Activated CD4-positive, alpha-beta T cell treated with anti-CD3 and anti-CD28 coated beads for 36 hours (primary cell): ENCODE measurements at places on chromosomes 4 and X. TPM values are rescaled to one million over a fixed set of nuclear protein-coding genes. Genes with fewer than 3 reads are reported as not detected.

Gene UCP1
- total RNA-seq: not detected

Gene PABPC5
- total RNA-seq: not detected

Gene IL21
- total RNA-seq: 65.1 TPM

Gene KIAA1210
- not detected for total RNA-seq

Gene BTK
- total RNA-seq: not detected

Gene VSIG4
- total RNA-seq: not detected

Gene NDP
- total RNA-seq: not detected

Gene SLC2A9
- total RNA-seq: 0.76 TPM

- H3K27me3 ChIP-seq: no peaks in the 10 kb centered on the region
- H3K36me3 ChIP-seq: peaks cover 83% of the 10 kb centered on the region
- H3K4me1 ChIP-seq: no peaks in the 10 kb centered on the region
- H3K27ac ChIP-seq: no peak overlapping the region
- DNase-seq: no peak
Measured at GRCh38 chr4:150280081-150280895, 202.0 kb downstream of the DCLK2 start.

GRCh38 chrX:133045986-133046385 lies 50.9 kb downstream of the USP26 start:
- no peak overlapping the region for H3K27ac ChIP-seq
- H3K4me3 ChIP-seq: no peak overlapping the region
- H3K36me3 ChIP-seq: no peaks in the 10 kb centered on the region
- H3K4me1 ChIP-seq: no peaks in the 10 kb centered on the region
- DNase-seq: no peak

DNA sequence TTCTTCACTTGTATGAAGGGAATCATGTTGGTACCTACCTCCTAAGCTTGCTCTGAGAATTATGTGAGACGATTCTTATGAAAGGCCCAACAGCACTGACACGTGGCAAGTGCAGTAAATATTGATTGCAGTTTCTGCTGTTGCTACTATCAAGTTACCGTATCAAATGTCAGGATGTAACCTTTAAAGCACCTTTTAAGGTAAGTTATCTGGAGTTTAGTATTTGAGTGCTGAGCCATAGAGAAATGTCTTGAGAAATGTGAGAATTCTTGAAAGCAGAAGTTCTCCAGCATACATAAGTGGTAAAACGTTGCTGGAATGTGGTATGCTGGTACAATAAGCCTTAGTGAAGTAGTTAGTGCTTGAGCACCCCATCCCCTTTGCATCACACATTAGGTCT lies 90.4 kb downstream of the PHOX2B start:
- DNase-seq: no peak
- no peak overlapping the region for H3K4me3 ChIP-seq
- peaks cover 12% of the 10 kb centered on the region for H3K27me3 ChIP-seq
- no peaks in the 10 kb centered on the region for H3K36me3 ChIP-seq
- no peak overlapping the region for H3K27ac ChIP-seq

DNA sequence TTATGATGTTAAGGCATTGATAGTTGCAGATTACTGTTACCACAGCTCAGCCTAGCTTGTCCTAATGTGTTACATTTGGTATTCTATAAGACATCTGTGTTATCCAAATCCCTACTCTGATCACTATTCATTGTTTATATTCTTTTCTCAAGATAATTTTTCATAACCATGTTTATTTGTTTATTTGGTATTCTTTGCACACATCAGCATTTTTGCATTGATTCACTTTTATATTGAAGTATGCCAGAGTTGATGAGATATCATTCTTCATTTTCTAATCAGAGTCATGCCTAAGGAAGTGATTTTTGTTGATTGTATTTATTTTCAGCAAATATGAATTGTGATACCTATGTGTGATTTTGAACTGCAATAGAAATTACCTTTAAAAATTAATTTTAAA lies 61.2 kb upstream of the PDHA2 start:
- no peaks in the 10 kb centered on the region for H3K27me3 ChIP-seq
- DNase-seq: no peak
- no peaks in the 10 kb centered on the region for H3K4me1 ChIP-seq
- no peak overlapping the region for H3K27ac ChIP-seq

DNA sequence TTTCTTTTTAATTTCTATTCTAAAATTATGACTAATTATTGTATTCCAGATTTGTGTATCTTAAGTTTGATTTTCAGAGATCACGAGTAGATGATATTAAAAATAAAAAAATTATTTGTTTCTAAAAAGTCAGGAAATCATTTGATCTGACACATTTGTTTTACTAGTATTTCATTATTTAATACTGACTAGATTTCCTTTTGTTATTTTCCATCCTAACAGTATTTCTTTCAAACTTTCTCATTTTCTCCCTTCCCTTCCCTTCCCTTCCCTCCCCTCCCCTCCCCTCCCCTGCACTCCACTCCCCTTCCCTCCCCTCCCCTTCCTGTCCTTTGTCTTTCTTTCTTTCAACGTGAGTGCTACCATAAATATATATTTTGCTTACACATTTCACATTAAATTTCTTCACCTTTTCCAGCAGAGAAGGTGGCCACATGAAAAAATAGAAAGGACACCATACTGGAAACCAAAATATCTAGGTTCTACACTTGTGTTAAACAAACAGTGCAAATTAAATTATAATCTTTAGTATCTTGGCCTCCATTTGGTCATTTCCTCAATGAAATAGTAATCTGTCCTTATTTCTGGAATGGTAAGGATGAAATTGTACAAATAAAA lies 1412.7 kb upstream of the IGFBP7 start:
- no peak for DNase-seq
- no peaks in the 10 kb centered on the region for H3K4me1 ChIP-seq
- no peaks in the 10 kb centered on the region for H3K27me3 ChIP-seq
- H3K36me3 ChIP-seq: no peaks in the 10 kb centered on the region

- no peaks in the 10 kb centered on the region for H3K27me3 ChIP-seq
- peaks cover 11% of the 10 kb centered on the region for H3K4me1 ChIP-seq
- peaks cover 9% of the 10 kb centered on the region for H3K36me3 ChIP-seq
- no peak overlapping the region for H3K27ac ChIP-seq
- DNase-seq: no peak
- no peak overlapping the region for H3K4me3 ChIP-seq
Measured at GRCh38 chrX:118493016-118493415, 2.6 kb upstream of the DOCK11 start.

- no peak overlapping the region for H3K27ac ChIP-seq
- DNase-seq: no peak
- no peak overlapping the region for H3K4me3 ChIP-seq
Measured at GRCh38 chrX:97070346-97070745, 186.6 kb downstream of the RPA4 start.

DNA sequence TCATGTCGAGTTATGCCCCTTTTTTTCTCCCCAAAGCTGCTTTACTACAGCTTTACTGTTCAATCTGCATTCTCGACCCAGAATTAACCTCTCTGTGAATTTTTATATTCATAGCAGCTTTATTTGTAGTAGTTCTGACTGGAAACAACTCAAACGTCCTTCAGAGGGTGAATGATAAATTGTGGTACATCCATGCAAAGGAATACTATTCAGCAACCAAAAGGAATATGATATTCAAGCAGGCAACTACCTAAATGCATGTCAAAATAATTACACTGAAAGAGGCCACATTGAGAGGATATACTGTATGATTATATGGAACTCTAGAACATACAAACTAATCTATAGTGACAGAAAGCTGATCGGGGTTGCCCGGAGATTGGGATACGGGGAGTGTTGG lies 20.0 kb upstream of the MECP2 start:
- H3K36me3 ChIP-seq: no peaks in the 10 kb centered on the region
- no peaks in the 10 kb centered on the region for H3K27me3 ChIP-seq
- no peak overlapping the region for H3K4me3 ChIP-seq
- no peak for DNase-seq

DNA sequence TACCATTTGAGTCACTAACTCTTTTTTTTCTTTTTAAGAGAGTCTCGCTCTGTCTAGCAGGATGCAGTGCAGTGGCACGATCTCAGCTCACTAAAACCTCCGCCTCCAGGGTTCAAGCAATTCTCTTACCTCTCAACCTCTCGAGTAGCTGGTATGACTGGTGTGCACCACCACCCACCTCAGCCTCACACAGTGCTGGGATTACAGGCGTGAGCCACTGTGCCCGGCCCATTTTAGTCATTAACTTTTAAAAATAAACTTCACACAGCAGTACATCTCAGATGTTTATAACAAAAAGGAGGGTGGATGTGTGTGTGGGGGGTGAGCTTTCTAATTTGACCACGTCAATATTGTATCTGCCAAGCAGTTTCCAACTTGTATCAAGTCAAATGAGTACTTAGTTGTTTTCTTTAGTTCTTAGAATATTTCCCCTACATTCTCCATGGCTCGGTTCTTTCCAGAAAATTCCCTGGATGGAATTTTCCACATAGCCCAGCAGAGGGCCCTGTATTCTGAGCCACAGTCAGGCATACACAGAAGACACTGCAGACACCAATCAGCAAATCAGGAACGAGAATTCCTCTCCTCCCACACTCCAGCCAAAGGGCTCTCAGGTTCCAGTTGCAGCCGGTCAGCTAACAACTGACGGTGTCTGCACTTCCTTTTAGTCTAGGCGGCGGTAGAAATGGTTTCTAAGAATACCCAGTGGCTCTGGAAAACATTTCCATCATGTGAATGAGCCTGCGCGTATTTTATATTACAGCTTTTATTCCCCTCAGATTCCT lies 20.1 kb upstream of the ARAF start:
- H3K27me3 ChIP-seq: no peaks in the 10 kb centered on the region
- H3K4me3 ChIP-seq: no peak overlapping the region
- no peaks in the 10 kb centered on the region for H3K36me3 ChIP-seq
- no peak overlapping the region for H3K27ac ChIP-seq
- peak; percentile 17 for DNase-seq
- H3K4me1 ChIP-seq: no peaks in the 10 kb centered on the region

DNA sequence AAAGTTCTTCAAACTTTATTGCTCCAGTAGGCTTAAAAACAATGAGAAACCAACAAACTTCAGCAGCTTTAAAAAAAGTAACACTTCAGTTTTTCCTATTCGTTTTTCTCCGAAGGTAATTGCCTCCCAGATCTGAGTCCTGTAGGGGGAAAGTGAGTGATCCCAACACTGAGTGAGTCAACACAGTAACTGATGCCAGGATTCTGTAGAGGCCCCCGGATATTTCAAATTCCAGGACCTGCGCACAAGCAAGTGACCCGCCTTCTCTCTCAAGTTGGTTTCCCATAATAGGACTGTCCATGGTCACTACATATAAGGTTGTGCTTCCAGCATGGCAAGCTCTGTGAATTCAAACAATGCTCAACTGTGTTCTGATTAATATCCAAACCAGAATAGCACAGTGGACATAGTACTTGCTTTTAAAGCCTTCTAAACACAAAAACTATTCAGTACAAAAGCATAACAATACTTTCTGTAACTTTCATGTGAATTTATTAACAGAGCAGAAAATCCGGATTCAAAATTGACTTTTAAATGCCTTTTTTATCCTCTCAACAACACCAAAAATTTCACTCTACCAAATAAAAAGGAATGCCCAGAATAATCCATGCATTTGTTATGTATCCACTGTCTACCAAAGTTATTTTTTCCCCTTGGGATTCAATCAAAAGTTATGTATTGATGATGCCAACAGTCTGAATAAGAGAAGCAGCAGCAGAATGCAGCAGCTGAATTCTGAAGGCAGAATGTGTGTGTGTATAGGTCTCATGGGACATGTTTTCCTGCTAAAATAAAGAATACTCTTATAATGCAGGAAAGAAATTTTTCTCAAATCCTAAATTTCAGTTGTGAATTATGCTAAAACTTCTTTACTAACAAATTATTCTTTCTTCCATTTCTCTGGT lies at the start of gene DMD:
Gene DMD (minus strand): TSS at position 194 of the 905 bp plus-strand sequence. CDS start 237 bp downstream, outside the sequence.
- no peaks in the 10 kb centered on the region for H3K4me1 ChIP-seq
- no peak within 1 kb of the TSS for H3K4me3 ChIP-seq
- H3K27me3 ChIP-seq: no peaks in the 10 kb centered on the region
- no peak for DNase-seq

GRCh38 chrX:20432048-20432447 lies 165.3 kb upstream of the RPS6KA3 start:
- H3K27me3 ChIP-seq: no peaks in the 10 kb centered on the region
- H3K27ac ChIP-seq: no peak overlapping the region
- no peak overlapping the region for H3K4me3 ChIP-seq
- no peaks in the 10 kb centered on the region for H3K36me3 ChIP-seq

DNA sequence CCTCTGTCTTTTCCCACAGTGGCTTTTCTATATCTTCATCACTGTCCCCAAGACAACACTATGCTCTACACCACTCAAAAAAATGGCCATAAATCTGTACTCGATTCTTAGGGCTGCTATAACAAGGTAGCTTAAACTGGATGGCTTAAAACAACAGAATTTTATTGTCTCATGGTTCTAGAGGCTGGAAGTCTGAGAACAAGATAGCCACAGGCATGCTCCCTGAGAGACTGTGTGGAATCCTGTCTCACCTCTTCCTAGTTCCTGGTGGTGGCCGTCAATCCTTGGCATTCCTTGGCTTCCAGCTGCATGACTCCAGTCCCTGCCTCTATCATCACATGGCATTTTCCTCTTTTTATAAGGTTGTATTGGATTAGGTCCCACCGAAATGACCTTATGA lies 70.7 kb upstream of the DCLK2 start:
- H3K4me3 ChIP-seq: no peak overlapping the region
- no peak for DNase-seq
- H3K4me1 ChIP-seq: no peaks in the 10 kb centered on the region
